ENCODE measurements at places on chromosomes 5 and 9.

DNA sequence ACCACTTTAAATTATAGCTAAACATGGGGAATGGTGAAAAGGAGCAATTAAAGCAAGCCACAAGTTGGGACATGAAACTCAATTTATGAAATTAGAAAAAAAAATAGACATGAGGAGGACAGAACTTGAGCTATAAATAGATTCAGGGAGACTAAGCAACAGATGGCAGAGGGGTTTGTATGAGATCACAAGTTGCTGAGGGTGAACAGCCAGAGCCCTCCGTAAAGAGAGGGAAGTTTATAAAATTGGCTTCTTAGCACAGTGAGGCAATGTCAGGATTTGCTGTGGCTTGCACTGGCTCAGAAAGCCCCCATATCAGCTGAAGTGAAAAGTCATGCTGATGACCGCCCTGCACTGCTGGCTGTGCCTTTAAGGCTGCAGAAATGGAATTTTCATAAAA is 443.4 kb upstream of the CD180 start:
- H3K36me3 ChIP-seq: no peaks in the 10 kb centered on the region
- H3K27me3 ChIP-seq: peaks cover 4% of the 10 kb centered on the region
- no peak overlapping the region for H3K4me3 ChIP-seq
- no peak for DNase-seq

- H3K36me3 ChIP-seq: peaks cover 8% of the 10 kb centered on the region
- DNase-seq: no peak
- H3K27ac ChIP-seq: no peak overlapping the region
- H3K4me1 ChIP-seq: peaks cover 13% of the 10 kb centered on the region
- H3K27me3 ChIP-seq: no peaks in the 10 kb centered on the region
- H3K4me3 ChIP-seq: no peak overlapping the region
These were observed 38.1 kb upstream of the EQTN start for GRCh38 chr9:27335075-27335474.

GRCh38 chr5:76960004-76960625 is 7.3 kb downstream of the CRHBP start:
- no peaks in the 10 kb centered on the region for H3K4me1 ChIP-seq
- no peak for DNase-seq
- no peaks in the 10 kb centered on the region for H3K36me3 ChIP-seq
- peaks cover 14% of the 10 kb centered on the region for H3K27me3 ChIP-seq

DNA sequence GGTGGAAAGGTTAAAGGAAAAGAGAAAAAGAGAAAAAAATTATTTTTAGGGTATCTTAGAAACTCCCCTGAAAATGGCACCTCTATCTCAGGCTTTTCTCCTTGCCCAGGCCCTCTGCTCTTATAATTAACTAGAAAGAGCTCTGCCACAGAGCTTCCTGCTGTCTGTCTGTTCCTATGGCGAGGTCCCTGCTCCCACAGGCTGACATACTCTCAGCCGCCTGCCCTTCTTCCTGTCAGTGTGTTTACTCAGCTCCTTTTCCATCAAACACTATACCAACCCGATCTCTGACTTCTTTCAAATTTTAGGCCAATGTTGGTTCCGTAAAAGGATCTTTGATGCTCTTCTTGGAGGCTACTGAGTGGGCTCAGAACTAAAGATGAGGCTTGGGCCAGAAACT is 482.6 kb downstream of the DMAC1 start:
- H3K4me3 ChIP-seq: no peak overlapping the region
- DNase-seq: no peak

- no peak overlapping the region for H3K27ac ChIP-seq
- H3K36me3 ChIP-seq: peaks cover 6% of the 10 kb centered on the region
- no peak for DNase-seq
These were observed 12.4 kb downstream of the PCDH12 start for GRCh38 chr5:141945511-141946051.

- H3K27me3 ChIP-seq: no peaks in the 10 kb centered on the region
- H3K36me3 ChIP-seq: no peaks in the 10 kb centered on the region
- no peak overlapping the region for H3K27ac ChIP-seq
- H3K4me1 ChIP-seq: no peaks in the 10 kb centered on the region
- H3K4me3 ChIP-seq: no peak overlapping the region
These were observed 174.4 kb downstream of the HSPA4 start for GRCh38 chr5:133226186-133226585.

DNA sequence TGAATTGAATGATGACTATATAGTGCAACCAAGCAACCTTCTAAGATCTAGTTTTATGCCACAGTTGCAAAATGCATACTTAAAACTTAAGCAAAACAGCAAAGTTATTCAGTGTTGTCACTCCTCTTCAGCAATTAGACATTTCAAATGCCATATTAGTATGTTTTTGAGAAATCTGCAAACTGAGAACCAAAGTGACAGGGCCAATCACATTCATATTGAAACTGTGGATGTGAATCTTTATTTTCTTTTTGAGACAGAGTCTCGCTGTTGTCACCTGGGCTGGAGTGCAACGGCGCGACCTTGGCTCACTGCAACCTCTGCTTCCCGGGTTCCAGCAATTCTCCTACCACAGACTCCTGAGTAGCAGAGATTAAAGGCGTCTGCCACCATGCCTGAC is 249.2 kb upstream of the EFNA5 start:
- H3K36me3 ChIP-seq: no peaks in the 10 kb centered on the region
- no peak overlapping the region for H3K27ac ChIP-seq
- H3K4me1 ChIP-seq: no peaks in the 10 kb centered on the region
- DNase-seq: no peak

GRCh38 chr5:8727396-8727795 is 818.5 kb downstream of the SEMA5A start:
- no peaks in the 10 kb centered on the region for H3K27me3 ChIP-seq
- H3K36me3 ChIP-seq: no peaks in the 10 kb centered on the region
- H3K4me3 ChIP-seq: no peak overlapping the region
- DNase-seq: no peak

- no peak for DNase-seq
- H3K4me1 ChIP-seq: no peaks in the 10 kb centered on the region
- H3K36me3 ChIP-seq: no peaks in the 10 kb centered on the region
- no peak overlapping the region for H3K4me3 ChIP-seq
- H3K27ac ChIP-seq: no peak overlapping the region
These were observed 179.0 kb upstream of the TNC start for GRCh38 chr9:115296831-115297565.

GRCh38 chr5:169856571-169856970 is 123.7 kb downstream of the INSYN2B start:
- H3K36me3 ChIP-seq: peaks cover 81% of the 10 kb centered on the region
- peaks cover 11% of the 10 kb centered on the region for H3K4me1 ChIP-seq
- H3K4me3 ChIP-seq: no peak overlapping the region
- DNase-seq: no peak

GRCh38 chr5:96133341-96134079 is 171.9 kb upstream of the ELL2 start:
- H3K27ac ChIP-seq: no peak overlapping the region
- H3K4me3 ChIP-seq: no peak overlapping the region
- peaks cover 2% of the 10 kb centered on the region for H3K27me3 ChIP-seq
- H3K4me1 ChIP-seq: no peaks in the 10 kb centered on the region
- DNase-seq: no peak

- H3K4me3 ChIP-seq: no peak overlapping the region
- no peak for DNase-seq
- H3K4me1 ChIP-seq: no peaks in the 10 kb centered on the region
These were observed 42.5 kb upstream of the SH3PXD2B start for GRCh38 chr5:172496671-172497371.

DNA sequence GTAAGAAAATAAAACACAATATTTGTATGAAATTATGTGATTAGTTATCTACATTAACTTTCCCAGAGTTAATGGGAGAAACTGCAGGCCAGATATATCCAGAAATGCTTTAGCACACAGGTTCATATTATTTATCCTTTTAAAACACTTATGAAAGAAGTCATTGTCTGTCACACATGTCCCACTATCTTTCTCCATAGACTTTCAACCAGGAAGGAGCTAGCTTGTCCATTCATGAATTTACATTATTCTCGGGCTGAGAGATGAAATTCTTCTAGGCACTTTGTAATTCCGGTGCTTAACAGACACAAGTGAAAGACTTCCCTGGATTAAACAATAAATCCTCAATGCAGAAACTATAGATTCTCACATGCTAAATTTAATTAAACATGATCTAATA is 1043.2 kb downstream of the CDH9 start:
- no peak overlapping the region for H3K27ac ChIP-seq
- no peaks in the 10 kb centered on the region for H3K4me1 ChIP-seq
- H3K27me3 ChIP-seq: no peaks in the 10 kb centered on the region
- H3K4me3 ChIP-seq: no peak overlapping the region
- H3K36me3 ChIP-seq: no peaks in the 10 kb centered on the region
- no peak for DNase-seq

GRCh38 chr5:142421621-142422397 is 97.0 kb upstream of the SPRY4 start:
- no peak for DNase-seq
- H3K4me1 ChIP-seq: peaks cover 51% of the 10 kb centered on the region
- no peak overlapping the region for H3K27ac ChIP-seq

Data from activated B cell treated with CpG ODN at 0.5 μM for 24 hours (primary cell).